Activated T-cell treated with anti-CD3 and anti-CD28 coated beads, Interleukin-2, amount 50 U/mL, for 24 hours (primary cell): ENCODE measurements at places on chromosomes 5 and 9.

GRCh38 chr9:25600501-25600900 lies 77.7 kb downstream of the TUSC1 start:
- no peak for DNase-seq

DNA sequence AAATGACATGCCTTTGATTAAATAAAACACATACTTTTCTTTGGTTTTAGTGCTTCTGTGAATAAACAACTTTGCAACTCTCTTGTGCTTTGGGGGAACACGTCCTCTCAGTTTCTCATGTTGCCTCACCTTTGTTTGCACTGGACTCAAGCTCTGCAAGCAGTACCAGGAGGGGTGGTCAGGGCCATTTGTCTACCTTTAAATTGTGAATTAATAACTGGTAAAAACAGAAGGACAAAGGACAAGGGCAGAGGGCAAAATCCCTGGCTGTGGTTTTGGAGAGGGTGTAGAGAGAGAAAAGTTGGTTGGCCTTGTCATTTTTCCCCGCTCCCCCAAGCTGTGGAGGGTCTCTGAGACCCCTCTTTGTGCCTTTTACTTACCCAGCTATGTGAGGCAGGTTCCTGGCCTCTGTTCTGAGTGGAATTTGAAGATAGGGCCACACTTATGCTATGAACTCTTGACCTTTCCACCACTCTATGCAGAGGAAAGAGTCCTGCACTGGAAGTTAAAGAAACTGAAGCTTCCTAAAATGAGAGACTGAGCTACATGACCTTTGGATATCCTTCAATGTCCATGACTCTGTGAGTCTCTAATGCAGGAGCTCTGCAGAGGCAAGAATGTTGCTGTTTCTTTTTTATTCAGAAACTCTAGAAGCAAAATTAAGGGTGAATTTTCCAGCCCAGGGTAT lies 55.1 kb upstream of the MOCS2 start:
- DNase-seq, result no peak

DNA sequence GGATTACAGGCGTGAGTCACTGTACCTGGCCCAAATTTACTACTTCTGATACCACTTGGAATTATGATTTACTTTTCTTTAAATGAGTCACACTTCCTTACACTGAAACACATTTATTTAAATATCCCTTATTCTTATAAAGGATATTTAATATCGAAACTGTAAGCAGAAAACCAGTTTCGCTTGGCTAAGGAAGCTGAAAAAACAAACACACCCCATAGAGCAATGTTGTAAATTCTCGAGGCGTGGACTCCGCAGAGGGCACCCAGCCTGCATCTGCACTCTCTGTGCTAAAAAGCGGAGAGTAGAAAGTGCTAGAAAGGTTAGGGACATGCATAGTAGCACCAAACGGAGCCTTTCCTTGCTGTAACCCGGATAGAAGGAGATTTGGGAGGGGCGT lies 86.5 kb downstream of the HMCN2 start:
- no peak for DNase-seq

- no peak for DNase-seq
These were observed 473.0 kb downstream of the RAB3C start for GRCh38 chr5:59055745-59056448.

- no peak for DNase-seq
These were observed 54.6 kb upstream of the RXRA start for GRCh38 chr9:134271338-134272301.

DNA sequence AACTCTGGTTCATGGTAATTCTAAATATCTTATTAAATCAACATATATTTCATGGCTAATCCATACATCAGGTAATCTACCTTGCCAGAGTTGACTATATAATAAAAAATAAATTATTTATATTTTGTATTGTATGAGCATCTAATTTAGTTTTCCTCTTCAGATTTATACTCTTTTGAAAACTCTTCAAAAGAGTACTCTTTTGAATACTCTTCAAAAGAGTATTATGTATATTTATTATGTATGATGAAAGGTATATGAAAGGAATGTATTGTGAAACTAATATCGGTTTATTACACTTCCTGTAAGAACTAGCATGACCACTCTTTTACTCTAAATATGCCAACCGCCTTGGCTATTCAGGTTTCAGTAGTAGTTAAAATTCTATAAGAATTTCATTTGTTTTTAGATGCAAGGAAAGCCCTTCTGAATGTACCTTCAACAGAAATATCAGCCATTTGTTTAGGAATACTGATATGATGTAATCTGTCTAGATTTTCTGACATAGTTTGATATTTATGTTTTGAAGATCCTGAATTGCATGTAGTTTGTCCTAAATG lies 178.7 kb downstream of the WDR70 start:
- DNase-seq, result no peak
